ENCODE measurements at places on chromosomes 16 and 17.

GRCh38 chr17:55303008-55303493, 38.3 kb downstream of the HLF start:
- DNase-seq, result no peak

DNA sequence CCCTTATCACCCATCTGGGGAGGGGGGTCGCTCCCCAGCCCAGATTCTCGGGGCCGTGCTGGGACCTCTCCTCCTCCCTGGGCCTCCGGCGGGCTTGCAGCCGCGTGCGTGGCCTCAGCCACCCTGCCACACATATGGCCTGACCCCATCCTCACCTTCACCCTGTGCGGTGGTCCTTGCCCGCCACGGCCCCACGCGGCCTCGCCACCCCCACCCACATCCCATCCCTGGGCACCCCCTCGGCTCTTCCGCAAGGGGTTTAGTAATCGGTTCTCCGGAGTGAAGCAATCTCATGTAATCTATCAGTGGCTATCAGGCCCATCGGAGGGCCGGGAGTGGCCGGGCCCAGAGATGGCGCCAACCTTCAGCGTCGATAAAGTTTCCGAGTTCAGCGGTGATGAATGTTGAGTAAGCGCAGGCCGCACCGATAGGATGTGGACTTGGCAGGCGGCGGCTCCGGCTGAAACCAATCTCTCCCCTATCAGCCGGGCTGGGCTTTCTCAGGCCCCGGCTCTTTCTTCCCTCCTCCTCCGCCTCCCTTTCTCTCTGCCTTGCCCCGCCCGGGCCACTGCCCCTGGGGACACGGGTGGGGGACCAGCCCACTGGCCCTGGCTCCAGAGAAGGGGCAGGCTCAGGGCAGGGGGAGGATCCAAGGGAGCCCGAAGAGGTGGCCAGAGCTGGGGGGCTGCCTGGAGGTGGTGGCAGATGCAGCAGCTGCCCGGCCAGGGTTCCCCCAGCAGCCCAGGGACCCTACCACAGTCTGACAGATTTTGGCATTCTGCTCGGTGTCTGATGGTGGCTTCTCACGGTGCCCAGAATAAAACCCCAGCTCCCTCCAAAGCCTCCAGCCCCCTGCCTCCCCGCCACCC, 20.8 kb downstream of the ZFPM1 start:
- no peak for DNase-seq

DNA sequence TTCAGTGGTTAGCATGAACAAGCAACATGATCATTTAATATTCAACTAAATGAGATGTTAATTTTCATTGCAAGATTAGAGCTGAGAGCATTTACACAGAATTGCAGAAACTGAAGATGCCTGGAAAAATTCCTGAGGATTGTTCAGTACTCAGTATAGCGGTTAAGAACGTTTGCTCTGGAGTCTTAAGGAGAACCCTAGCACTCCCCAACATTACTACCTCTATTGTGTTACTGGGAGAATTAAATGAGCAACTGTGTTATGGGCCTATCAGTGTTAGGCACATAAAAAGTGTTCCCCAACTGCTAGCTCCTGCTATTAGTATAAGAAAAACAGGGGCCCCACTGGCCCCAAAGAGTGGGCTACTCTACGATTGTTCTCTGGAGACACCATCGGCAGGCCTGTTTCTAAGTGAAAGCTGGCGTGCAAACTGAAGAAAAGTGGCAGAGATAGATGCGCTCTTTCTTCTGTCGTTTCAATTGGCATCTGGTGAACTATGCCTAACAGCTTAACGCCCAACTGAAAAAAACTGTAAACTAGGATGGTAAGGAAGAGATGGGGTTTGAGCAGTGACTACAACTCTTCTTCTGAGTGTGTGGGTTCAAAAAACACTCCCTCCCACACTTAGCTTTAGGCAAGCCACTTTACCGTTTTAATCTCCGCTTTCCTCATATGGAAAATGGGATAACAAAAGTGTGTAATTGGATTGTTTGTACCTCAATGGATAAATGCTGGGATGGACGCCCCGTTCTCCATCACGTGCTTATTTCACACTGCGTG, 1.3 kb downstream of the CDR2 start:
- DNase-seq, result no peak

GRCh38 chr16:13120557-13120956, 219.2 kb downstream of the SHISA9 start:
- no peak for DNase-seq

GRCh38 chr17:49193513-49194296, 16.7 kb downstream of the GNGT2 start:
- peak; percentile 49 for DNase-seq

GRCh38 chr17:59814685-59815084, 78.1 kb downstream of the TUBD1 start:
- no peak for DNase-seq

- no peak for DNase-seq
Observed at GRCh38 chr16:52568983-52569690, 22.2 kb upstream of the TOX3 start.

DNA sequence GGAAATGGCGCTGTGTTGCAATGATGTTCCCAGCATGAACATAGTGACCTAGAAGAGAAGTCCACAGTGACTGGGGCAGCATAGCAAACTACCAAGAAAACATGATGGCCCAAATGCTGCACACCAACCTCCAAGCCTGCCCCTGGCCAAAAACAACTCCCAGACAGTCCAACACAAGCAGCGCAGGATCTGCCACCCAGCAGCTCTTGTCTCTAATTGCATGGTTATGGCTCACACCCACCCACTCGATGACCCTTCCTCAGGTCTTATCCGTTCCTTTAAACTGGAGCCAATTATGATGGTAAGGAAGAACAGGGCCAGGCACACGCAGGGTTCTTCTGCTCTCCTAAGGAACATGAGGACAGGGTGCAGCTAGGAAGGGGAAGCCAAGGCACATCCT, 2.9 kb downstream of the MRPL27 start:
- DNase-seq, result no peak

GRCh38 chr17:2058586-2059546, 4.0 kb downstream of the HIC1 start:
- peak; percentile 92 for DNase-seq

DNA sequence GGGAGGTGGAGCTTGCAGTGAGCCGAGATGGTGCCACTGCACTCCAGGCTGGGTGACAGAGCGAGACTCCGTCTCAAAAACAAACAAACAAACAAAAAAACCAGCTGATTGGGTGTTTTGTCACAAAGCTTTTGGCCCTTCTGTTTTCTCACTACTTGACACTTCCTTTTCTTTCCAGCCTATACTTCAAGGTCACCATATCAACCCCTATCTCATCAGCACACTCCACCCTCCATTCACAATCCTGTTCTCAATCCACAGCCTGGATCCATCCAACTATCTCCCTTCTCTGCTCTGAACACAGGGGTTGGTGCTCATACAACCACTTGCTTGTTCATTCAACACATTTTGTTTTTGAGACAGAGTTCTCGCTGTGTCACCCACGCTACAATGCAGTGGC, 6.6 kb upstream of the MED11 start:
- DNase-seq, result no peak

DNA sequence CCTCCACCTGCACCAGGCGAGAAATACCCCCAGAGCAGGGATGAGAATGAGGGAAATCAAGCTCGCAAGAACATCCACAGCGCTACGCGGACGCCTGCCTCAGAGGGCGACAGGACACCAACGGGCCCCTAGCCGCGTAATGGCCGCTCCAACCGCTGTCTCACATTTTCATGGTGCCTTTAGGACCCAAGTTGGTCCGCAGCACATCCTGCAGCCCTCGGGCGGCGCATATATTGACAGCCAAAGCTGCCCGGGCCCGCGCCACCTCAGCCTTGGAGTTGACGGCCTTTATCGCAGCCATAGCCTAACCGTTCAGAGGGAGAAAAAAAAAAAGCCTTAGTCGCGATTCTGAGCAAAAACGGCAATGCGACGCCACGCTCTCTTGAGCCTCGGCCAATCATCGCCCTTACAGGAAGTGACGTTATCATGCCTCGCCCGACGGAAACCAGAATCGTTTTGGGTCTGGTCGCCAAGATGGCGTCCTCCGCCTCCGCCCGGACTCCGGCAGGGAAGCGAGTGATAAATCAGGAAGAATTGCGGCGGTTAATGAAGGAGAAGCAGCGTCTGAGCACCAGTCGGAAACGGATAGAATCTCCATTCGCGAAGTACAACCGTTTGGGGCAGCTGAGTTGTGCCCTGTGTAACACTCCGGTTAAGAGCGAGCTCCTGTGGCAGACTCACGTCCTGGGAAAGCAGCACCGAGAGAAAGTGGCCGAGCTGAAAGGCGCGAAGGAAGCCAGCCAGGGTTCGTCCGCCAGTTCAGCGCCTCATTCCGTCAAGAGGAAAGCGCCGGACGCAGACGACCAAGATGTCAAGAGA, at the start of the genes CCT6B and ZNF830:
Gene CCT6B, minus strand, starts transcription at position 368 of the 819 bp plus-strand sequence. Its CDS starts 67 bp downstream, at position 301.
Gene ZNF830, plus strand, starts transcription at position 448 of the 819 bp plus-strand sequence. Its CDS starts 27 bp downstream, at position 475.
- peak; percentile 88 for DNase-seq

DNA sequence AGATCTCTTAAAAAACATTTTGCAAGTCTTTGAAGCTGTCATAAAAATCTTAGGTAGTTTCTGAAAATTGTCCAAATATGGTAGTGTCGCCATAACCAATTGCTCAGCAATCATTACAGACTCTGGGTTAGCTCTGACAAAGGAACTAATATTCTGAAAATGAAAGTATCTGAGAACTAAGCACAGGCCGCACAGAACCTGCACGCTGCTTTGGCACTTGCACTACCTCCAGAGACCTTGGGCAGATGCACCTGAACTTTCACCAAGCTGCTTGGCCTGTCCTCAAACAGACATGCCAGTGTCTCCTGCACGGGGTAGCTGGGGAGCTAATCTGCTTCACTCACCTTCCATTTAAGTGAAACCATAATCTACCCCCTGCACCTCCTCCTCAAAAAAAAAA, 317.0 kb downstream of the MAF start:
- no peak for DNase-seq

DNA sequence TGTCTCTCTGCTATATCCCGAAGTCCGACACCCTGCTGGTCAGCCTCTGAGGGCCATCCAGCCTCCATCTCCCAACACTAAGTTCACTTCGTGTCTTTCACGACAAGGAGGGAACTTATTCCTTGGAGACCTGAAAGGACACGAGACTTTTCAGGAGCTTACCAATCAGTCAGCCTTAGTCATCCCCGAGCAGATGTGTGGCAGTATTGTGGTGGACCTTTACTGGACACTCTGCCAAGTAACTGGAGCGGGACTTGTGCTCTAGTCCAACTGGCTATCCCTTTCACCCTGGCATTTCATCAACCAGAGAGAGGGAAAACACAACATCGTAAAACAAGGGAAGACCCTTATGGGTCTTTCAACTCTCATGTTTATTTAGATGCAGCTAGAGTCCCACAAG, 87.1 kb downstream of the EMP2 start:
- no peak for DNase-seq

GRCh38 chr17:8125947-8126490, 2.1 kb upstream of the HES7 start:
- peak; percentile 74 for DNase-seq

GRCh38 chr16:55839115-55839514, 6.2 kb upstream of the CES1 start:
- DNase-seq, result no peak

GRCh38 chr17:77214743-77215142, 74.0 kb downstream of the SEC14L1 start:
- peak; percentile 72 for DNase-seq

GRCh38 chr17:80694085-80694991, 149.7 kb downstream of the RPTOR start:
- DNase-seq, result no peak

DNA sequence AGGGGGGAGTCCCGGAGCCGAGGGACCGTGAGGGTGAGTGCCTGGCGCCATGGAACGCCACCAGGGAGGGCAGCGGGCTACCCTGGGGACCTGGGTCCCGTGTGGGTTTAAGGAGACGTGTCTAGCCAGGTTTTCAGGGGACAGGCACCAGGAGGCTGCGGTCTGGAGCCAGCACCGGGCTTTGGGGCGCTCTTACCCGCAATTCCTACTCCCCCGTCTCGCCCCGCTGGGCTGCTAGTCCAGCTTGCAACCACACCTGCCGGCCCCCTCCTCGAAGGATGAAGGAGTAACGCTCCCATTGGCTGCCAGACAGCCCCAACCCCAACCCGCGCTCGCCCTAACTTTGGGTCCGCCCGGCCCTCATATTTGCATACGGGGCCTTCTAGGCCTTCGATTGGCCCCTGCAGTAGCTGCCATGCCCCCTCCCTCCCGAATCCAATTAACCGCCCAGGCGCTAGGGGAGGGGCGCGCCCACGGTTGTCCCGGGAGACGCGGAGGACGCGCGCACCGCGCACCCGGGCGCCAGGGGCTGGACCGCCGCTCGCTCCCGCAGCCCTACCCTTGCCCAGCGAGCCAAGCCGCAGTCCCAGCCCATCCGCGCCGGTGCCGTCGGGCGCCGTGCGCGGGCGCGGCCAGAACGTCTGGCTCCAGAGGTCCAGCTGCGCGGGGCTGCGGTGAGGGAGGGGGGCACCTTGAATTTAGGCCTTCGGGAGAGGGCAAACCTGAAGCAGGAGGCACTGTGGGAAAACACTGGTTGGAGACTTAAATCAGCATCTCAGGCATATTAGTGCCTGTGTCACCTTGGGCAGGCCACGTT, at the start of gene TTLL6:
Gene TTLL6, minus strand, starts transcription at position 456 of the 817 bp plus-strand sequence. Its CDS starts 157 bp downstream, at position 299.
- peak; percentile 97 for DNase-seq

- no peak for DNase-seq
Observed at GRCh38 chr16:55179852-55180585, 144.0 kb upstream of the IRX6 start.

- peak; percentile 75 for DNase-seq
Observed at GRCh38 chr17:47275245-47275984, 21.8 kb downstream of the ITGB3 start.

- DNase-seq, result no peak
Observed at GRCh38 chr17:82429824-82430223, 11.4 kb upstream of the OGFOD3 start.

GRCh38 chr16:77556201-77556873, 121.5 kb upstream of the ADAMTS18 start:
- no peak for DNase-seq

DNA sequence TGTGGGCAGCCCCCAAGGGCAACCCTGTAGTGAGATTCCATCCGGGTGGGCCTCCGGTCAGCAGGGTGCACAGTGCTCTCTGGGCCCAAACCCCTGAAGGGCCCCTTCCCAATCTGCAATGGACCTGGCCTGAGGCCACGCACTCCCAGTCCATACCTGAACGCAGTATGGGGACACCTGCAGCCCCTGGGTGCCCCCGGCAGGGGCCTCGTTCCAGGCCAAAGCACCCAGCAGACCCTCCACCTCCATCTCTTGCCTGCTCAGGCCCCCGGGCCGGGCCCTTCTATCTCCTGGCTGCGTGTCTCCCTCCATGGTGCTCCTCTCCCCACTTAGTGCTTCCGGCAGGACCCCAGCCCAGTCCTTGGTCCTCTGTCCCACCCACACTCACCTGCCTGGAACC, 17.3 kb upstream of the AATK start:
- no peak for DNase-seq
